Activated CD8-positive, alpha-beta memory T cell treated with anti-CD3 and anti-CD28 coated beads for 48 hours (primary cell): ENCODE measurements at places on chromosomes 7 and 10.

GRCh38 chr7:64905547-64905946 lies 2.5 kb downstream of the ZNF273 start:
- no peak for DNase-seq

DNA sequence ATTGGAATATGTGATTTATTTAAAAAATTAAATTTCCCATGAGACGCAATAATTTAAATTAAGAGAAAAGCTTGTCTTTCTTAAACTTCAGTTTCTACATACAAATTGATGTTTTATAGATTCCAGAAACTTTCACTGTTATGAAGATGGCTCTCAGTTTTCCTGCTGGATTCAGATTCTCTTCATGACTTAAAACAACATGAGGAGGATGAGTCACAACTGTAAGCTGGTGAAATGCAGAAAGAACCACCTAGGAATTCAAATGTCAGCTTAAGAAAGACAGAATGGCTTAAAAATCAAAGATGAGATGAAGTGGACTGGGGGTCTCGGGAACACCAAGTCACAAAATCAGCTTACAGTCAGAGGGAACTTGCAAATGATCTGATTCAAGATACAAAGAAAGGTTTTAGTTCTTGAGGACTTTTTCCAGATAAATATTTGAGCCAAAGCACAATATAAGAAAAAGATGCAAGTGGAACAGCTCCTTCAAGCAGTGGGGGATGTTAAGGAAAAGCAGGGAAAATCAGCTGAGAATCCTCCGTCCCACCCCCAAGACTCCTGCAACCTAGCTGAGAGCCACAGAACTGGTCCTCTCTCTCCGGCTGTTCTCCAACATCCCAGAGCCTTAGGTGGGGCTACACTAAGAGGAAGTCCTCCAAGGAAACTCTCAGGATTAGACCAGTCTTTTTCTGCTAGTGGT lies 279.8 kb downstream of the KCNMA1 start:
- no peak for DNase-seq

- no peak for DNase-seq
Observed at GRCh38 chr10:97888134-97888533, 38.5 kb downstream of the GOLGA7B start.

GRCh38 chr10:127243490-127244272 lies 47.3 kb upstream of the INSYN2A start:
- DNase-seq = no peak

GRCh38 chr7:36013246-36014014 lies 139.6 kb upstream of the EEPD1 start:
- no peak for DNase-seq

DNA sequence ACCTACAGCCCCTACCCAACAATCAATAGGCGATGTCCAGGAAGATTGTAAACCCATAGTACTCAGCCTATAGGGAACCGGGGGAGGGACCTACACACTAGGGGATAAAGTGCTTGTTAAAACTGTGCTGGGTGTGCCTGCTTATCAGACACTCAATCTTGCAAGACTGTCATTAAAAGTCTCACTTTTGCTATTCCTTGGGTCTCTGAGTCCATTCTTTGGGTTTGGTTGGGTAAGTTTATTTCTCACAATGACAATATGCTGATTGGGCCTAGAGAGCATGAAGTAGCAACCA lies 45.6 kb downstream of the PTPRE start:
- DNase-seq = no peak

GRCh38 chr7:17185690-17186070 lies 112.8 kb upstream of the AHR start:
- DNase-seq = no peak

- no peak for DNase-seq
Observed at GRCh38 chr7:30533886-30534285, 29.3 kb upstream of the GGCT start.

DNA sequence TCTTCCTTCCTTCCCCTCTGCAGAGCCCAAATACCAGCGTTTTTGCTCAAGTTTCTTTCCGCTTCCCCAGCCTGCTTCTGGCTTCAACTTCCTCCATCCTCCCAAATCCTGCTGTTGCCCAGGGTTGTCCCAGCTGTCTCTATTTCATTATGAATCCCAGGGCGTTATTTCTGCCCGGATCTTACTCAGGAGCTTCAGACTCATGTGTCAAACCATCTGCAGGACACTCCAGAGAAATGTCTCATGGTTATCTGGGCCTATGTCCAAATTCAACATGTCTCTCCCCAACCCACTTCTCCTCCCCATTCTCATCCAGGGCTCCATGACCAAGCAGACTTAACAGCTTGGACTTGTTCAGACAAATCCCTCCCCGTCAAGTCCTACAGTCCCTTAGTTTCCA lies 15.6 kb downstream of the ARHGAP22 start:
- no peak for DNase-seq

GRCh38 chr7:1659696-1660095 lies 10.4 kb upstream of the ELFN1 start:
- DNase-seq = no peak

DNA sequence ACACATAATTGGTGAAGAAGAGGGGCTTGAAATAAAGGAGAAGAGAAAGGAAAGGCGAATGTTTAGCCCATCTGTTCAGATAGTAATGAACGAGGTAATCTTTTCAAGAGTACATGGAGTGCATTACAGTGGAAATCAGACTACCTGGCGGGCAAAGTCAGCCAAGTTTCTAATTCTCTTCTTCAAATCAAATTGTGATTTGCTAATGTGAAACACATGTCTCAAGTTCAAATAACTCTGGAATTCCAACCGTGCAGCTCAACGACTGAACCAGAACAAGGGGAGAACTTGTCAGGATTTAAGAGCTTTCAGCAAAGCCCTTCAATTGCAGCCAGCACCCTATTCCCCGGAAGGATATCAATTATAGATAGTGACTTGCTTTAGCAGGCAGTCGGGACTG lies 216.9 kb downstream of the GLI3 start:
- no peak for DNase-seq

GRCh38 chr7:40382145-40382544 lies 247.3 kb downstream of the SUGCT start:
- DNase-seq = no peak

- no peak for DNase-seq
Observed at GRCh38 chr7:93977211-93977950, 26.8 kb downstream of the BET1 start.

GRCh38 chr10:116385994-116386809 lies 41.4 kb upstream of the PNLIPRP3 start:
- DNase-seq = no peak

DNA sequence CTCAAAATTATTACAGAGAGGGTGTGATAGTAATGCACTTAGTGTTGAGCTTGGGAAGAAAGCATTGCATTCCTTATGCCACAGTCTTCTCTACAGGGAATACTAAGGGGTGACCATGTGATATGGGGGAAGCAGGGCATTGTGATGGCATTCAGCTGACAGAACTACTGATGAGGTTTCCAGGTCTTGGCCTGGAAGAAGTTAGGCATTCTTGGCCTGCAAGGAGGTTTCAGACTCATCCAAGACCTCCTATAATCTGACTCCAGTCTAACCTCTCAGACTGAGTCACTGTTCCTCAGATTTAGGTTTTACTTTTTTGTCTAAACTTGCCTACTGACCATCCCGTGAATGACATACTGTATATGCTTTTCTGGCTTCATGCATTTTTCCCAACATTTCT lies 7.9 kb downstream of the STMP1 start:
- DNase-seq = no peak

DNA sequence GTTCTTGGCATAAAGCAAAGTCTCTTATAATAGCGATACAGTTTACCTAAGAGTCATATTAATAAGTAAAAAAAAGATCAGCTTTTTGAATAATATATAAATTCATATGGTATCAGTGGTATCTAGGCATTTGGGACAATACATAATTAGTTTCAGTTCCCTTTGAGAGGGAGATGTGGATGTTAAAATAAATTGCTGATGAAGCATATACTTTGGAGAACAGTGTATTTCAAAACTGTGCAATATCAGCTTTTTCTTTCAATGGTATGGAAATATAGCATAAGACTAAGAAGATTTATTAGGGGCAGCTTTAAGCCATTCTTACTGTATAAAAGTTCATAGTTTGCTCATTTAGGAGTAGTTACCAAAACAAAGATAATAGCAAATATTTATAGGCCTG lies 35.5 kb downstream of the MDFIC start:
- no peak for DNase-seq

GRCh38 chr10:14742815-14743214 lies 31.9 kb downstream of the FAM107B start:
- DNase-seq = no peak

DNA sequence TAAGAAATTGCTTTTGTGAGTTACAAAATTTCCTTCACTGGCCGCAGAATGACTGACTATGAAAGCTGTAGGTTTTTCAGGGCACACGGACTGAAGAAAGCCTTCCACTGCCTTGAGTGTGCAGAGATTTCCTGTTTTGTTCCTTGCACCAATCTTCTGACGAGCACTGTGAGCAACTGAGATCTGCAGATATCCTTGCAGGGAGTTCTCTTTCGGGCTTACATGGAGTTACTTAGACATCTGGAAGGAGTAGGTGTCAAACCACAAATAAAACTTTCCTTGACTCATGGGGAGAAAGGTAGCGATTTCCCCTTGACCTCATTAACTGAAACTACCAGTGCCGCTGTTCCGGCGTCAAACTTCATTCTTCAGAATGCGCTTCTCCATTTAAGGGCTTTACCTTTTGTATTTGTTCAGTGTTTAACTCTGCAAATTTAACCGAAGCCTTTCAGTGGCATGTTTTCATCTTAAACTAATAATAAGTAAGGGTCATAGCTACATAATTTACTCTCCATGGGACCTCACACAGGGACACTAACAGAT lies 1175.3 kb downstream of the GATA3 start:
- DNase-seq = no peak

DNA sequence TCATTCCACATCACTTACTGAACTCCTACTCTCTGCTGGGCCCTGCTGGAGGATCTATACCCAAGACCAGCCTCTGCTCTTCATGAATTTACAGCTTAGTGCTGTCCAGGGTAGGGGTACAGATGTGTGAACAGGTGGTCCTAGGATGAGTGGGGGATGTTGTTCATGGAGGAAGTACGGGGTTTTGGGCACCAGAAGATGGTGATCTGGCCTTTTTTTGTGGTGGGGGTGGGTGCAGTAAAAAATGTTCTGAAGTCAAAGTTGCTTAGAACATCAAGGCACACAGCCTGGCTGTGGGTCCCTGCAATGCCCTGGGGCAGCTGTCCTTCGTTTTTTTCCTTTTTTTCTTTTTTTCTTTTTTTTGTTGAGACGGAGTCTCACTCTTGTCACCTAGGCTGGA lies 34.2 kb upstream of the GNA12 start:
- DNase-seq = no peak

GRCh38 chr10:78236416-78237015 lies 202.9 kb downstream of the RPS24 start:
- DNase-seq = no peak

GRCh38 chr10:130141460-130141859 lies 5.3 kb downstream of the GLRX3 start:
- DNase-seq = no peak

- no peak for DNase-seq
Observed at GRCh38 chr10:16769331-16769730, 47.9 kb downstream of the RSU1 start.

GRCh38 chr10:60735244-60735643 lies 43.0 kb upstream of the CDK1 start:
- no peak for DNase-seq

DNA sequence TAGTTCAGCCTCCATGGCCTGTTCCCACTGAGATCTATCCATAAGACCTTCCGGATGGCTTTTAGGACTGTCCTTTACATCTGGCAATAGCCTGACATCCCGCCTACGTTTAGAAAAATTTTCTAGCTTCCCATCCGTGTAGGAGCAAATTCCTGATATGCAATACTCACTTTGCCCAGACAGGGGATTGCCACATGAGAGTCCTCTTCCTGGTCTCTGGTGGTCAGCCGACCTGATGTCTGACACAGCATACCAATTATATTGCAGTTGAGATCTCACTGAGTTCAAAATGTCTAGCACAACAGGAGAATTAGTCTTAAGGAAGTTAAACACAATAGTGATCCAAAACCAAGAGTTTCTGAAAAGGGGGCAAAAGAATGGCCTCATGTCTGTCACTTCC lies 9.4 kb upstream of the ETV1 start:
- no peak for DNase-seq

DNA sequence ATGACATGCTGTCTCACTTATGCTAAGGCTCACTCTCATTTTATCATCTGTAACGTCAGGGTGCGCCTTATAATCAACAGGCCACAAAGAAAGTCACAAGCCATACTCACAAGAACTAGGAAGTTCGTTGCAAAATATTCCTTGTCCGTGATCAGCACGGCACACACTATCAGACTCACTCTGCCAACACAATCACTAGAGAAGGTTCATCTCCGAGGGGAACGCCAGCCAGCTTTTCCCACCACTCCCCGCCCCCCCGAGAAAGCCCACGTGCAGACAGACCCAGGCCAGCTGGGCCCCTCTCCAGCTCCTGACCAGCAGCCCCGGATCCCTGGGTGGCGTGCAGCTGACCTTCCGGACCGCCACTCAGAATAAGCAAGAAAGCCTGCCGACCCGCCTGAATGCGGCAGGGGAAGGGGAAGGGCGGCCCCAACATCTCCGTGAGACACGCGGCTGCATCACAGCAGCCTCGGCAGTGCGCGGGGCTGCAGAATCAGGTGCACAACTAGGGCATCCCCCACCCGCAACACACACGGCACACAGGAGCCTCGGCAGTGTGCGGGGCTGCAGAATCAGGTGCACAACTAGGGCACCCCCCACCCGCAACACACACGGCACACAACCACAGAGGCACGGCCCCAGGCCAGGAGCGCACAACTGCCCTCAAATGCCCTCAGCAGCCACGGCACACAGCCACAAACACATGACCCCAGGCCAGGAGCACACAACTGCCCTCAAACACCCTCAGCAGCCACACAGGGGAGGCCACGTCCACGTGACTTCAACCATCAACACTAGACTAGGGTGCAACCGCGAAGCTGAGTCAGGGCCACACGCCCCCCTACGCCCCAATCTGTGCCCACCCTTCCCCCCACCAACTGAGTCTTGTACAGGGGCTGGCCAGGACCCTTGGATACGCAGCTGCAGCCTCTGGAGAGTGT lies 2.5 kb upstream of the GPR146 start:
- DNase-seq = no peak

GRCh38 chr10:8061274-8062211 lies 7.1 kb downstream of the GATA3 start:
- no peak for DNase-seq

- DNase-seq = no peak
Observed at GRCh38 chr10:852386-852785, 79.1 kb downstream of the LARP4B start.

GRCh38 chr10:1540144-1540543 lies 197.2 kb downstream of the ADARB2 start:
- DNase-seq = no peak

DNA sequence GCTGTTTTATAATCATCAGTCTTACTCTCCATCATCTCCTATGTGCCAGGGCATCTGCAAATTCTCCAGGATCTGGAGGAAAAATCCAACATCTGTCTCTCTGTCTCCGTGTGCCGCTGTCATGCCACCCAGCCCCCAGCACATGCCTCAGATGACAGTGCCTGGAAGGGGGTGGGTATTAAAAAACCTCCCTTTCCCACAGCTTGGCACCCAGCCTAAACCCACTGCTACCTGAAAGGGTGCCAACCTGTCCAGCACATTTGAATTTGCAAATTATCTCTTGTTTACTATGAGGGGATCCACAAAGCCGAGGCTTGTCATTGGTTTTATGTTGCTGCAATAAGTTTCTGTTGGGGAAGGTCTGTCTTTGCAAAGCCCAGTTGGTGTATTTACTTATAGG lies 73.1 kb downstream of the EMX2 start:
- no peak for DNase-seq

GRCh38 chr10:31873724-31874123 lies 54.9 kb downstream of the ARHGAP12 start:
- DNase-seq = no peak
